HAP-1 (cell line): ENCODE measurements at places on chromosomes 16 and 17.

DNA sequence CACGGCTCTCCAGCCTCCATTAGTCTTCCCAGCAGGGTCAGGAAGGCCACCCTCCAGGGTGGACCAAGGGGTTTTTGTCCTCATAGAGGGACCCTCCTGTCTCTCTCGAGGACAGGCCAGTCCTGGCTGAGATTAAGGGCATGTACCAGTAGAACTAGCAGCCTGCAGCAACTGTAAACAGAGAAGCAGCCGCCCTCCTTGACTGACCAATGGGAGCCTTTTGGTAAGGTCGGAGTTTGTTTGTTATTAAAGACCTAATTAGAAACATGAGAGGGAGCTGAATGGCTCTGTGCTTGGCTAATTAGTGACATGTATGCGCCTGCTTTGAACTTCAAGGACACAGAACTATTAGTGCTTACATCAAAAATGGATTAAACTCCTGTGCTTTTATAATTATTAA is 80.0 kb downstream of the CCDC182 start:
- DNase-seq = no peak

DNA sequence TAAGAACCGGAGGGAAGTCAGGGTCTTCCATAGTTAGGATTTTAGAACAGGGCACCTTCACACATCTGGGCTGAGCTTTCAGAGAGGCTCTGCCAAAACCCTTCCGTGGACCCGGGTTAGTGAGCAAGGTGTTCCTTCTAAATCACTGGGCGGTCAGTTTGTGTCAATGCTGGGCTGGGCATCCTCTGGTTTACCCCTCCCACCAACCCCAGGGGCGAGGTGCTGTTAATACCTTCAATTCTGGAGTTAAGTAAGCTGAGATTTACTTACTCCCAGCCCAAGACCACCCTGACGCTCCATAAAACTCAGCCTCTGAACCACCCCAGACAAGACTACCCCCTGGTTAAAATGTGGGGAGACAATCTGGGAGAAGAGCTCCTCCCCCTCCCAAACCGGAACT is 1.0 kb downstream of the TMEM92 start:
- DNase-seq = no peak

DNA sequence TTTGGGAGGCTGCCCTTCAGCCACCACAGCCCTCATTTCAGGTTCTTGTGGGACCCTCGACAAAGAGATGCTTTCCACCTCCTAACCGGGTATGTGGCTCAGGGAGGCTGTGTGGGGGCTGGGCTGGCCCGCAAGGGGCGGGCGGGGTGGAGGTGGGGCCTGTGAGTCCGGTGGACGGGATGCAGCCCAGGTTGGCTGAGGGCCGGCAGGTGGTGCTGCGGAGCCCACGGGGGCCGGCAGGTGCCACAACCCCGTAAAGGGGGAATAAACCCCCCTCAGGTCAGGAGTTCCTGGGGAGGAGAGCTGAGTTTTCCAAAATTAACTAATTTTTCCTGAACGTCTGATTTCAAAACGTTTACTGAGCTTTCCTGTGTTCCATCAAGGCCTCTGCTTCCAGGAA is 4.9 kb upstream of the CIAO3 start:
- DNase-seq = peak; percentile 81

DNA sequence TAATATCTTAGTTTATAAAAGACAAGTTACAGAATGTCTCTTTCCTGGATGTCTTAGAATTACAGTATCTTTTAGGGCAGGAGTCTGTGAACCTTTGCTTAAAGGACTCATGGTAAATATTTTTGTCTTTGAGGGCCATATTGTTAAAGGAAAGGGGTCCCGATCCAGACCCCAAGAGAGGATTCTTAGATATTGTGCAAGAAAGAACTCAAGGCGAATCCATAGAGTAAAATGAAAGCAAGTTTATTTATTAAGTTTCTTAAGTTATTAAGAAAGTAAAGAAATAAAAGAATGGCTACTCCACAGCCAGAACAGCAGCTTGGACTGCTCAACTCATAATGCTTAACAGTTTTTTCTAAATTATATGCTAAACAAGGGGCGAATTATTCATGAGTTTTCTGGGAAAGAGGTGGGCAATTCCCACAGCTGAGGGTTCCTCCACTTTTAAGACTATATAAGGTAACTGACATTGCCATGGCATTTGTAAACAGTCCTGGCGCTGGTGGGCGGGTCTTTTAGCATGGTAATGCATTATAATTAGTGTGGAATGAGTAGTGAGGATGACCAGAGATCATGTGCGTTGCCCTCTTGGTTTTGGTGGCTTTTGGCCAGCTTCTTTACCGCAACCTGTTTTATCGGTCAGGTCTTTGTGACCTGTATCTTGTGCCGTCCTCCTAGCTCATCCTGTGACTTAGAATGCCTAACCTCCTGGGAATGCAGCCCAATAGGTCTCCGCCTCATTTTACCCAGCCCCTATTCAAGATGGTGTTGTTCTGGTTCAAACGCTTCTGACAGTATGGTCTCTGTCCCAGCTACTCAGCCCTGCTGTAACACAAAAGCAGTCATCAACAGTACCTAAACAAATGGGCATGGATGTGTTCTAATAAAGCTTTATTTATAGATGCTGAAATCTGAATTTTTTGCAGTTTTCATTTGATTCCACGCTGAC is 53.2 kb downstream of the BMERB1 start:
- no peak for DNase-seq

DNA sequence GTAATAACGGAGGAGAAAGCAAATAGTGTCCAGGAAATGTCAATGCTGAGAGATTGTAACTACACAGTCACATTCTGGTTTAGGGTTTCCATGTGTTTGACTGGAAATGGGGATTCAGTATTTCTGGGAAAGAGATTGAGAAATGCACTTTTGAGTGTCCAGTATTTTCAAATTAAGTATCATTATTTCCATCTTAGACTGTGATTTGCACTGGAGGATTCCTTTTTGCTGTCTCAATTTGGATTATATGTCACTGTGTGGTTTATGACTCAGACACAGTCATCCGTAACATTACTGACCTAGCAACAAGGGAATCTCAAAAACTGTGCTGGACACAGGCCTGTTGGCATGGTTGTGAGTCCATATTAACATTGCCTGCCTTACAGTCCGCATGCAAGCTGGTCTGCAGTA is 681.4 kb downstream of the CDH11 start:
- no peak for DNase-seq

GRCh38 chr17:14760212-14760611 is 459.3 kb downstream of the HS3ST3B1 start:
- no peak for DNase-seq

- DNase-seq = no peak
Measured at GRCh38 chr16:46746821-46747776, 1.0 kb downstream of the MYLK3 start.

DNA sequence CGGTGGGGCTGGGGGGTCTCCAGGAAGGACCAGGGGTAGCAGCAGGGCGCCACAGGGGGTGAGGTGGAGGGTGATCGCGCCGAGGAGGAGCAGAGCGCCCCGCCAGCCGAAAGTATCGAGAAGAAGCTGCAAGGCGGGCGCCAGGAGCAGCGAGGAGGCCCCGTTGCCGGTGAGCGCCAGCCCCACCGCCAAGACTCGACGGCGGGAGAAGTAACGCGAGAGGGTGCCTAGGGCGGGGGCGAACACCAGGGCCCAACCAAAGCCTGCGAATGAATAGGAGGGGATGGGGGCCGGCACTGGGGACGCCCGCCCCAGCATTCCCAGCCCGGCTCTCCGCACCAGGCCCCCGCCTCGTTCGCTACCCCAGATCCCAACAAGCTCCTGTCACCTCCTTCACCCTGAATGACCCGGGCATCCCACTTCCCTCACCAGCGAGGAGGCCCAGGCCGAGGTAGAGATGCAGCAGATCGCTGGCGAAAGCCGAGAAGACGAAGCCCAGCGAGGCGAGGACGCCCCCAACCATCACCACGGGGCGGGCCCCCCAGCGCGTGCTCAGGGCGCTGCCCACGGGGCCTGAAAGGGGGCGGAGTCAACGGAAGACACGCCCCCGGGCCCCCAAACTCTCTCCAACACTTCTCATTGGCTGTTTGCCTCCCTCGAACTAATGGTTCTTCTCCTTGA is 1.3 kb downstream of the SLC16A11 start:
- no peak for DNase-seq

DNA sequence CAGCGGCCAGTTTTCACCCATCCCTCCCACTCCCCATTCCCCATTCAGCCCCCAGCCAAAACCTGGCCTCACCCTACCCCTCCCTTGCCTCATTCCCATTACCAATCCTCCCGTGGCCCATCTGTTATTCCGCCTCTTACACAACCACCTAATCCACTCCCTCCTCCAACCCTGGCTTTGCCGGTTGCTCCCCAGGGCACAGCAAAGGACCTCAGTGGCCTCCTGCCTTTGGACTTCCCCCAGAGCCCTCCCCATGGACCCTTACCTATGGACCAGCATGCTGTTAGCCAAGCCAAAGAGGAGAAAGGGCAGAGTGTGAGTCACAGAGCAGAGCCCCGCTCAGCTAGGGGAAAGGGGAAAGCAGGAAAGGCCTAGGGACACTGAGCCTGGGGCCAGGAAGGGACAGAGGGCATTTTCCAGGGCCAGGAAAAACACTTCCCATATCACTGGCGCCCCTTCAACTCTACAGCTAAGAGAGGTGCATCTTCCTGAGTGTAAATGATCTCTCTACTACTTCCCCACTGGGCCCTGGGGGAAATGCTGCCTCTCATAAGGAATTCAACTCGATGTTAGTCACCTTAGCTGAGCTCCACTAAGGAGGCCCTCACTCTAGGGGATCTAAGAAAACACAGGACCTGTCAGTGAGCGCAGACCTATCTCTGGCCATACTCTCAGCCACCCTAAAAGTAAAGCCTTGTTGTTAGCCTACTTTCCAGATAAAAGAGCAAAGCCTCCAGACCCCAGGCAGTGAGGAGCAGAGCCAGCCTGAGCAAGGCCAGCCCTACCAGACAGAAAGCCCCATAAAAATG is 10.6 kb downstream of the PEMT start:
- DNase-seq = no peak

- DNase-seq = no peak
Measured at GRCh38 chr17:34769049-34769448, 189.7 kb downstream of the TMEM132E start.

DNA sequence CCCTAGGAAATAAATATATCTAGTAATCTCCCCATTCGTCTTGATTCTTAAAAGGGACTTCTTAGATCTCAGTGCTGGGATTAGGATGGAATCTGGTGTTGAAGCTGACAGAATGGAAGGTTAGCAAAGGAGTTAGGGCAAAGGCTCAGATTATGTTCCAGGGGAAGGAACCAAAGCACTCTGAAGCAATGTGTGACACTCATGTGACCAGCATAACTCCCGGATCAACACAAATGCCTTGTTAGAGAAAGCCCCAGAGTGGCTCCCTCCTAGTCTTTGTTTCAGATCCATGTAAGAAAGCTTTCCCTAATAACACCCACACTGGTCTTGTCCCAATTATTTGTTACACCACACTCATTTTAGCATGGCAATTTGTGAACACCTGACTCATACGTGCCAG is 62.6 kb upstream of the ERN1 start:
- no peak for DNase-seq

GRCh38 chr16:84618581-84619460 is 943 bp upstream of the COTL1 start:
- no peak for DNase-seq

- DNase-seq = peak; percentile 37
Measured at GRCh38 chr17:72602517-72603419, 481.9 kb downstream of the SOX9 start.

DNA sequence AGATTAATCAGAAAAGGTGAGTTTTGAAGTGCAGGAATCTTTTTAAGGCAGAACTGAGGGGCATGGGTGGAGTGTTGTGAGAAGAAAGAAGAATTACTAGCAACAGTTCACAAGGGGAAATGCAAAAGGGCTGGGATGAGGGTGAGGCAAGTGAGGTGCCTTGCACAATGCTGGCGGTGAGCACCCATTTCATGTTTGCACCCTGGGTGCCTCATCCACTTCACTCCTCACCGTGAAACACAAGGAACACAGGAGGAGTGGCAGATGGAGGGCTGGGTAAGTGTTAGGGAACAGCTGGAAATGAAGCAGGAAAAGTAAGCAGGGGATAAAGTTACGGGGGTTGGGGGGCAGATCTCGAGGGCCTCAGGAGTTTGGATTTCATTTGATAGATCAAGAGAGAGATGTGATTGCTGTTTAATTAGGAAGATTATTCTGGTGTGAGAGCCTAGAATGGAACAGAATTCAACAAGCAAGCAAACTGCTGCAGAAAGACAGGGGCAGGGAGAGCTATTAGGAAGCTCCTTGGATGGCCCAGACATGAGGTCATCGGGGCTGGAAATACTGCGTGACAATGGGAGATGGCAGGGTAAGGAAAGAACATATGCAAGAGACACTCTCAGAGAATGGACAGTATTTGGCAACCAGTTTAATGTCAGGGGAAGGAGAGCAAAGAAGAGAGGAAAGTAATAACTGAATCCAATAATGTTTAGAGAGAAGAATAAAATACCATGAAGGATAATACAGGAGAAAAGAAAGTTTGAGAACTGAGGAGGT is 8.3 kb upstream of the HEATR6 start:
- DNase-seq = no peak

DNA sequence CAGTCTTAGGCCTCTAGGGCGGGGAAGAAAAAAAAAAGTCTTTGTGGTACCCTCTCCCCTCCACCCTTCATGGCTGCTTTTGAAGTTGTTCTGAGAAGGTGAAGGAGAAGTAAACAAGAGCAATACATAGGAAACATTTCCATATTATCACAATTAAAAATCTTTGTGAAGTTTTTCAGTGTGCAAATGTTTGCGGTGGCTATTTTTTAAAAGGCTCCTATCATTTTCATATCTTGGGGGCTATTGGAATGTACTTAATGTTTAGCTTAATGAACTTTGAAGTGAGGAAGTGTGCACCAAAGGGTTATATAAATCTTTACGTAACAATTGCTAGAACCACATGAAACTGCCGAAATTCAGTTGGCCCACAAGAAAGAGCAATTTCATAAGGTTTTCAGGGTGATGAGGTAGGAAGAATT is 7.6 kb downstream of the NOL11 start:
- no peak for DNase-seq

DNA sequence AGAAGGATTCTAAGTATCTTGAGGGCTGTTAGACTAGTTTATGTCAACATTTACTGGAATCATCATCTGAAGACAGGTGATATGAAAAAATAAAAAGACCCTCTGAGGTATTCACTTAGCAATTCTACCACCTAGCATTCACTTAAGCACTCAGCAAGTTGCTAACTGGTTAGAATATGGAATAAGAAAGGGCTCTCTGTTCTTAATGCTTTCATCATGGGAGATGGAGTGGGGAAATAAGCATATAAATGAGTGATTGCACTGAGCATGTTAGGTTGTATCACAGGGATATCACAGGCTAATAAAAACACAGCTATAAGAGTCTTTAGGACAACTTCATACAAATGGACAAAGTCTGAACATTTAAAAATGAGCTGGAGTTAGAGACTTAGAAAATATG is 1238.8 kb downstream of the CDH11 start:
- DNase-seq = no peak

DNA sequence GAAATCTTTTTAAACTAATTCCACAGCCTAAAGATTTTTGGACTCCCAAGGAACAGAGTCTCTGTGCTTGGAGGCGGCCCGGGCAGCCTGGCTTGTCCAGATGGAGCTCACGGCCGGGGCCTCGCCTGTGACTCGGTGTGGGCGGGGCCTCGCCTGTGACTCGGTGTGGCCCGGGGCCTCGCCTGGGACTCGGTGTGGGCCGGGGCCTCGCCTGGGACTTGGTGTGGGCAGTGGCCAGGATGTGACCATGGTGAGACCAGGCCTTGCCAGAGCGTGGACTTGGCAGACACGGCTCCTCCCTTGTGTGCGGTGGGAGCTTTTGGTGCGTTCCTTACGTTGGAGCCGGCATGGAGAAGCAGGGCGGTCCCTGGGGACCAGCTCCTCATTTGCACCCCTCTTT is 92.3 kb downstream of the METRNL start:
- DNase-seq = no peak

GRCh38 chr17:8965394-8966168 is at the start of gene PIK3R5:
TSS of gene PIK3R5 (minus strand) at chr17:8965707. CDS start at chr17:8911494, 54,213 bp downstream.
- peak; percentile 67 for DNase-seq
